SK-N-DZ (cell line): ENCODE measurements at places on chromosomes 4 and X.

GRCh38 chr4:120718979-120719566 lies 203.5 kb downstream of the PRDM5 start:
- DNase-seq = peak; percentile 47

DNA sequence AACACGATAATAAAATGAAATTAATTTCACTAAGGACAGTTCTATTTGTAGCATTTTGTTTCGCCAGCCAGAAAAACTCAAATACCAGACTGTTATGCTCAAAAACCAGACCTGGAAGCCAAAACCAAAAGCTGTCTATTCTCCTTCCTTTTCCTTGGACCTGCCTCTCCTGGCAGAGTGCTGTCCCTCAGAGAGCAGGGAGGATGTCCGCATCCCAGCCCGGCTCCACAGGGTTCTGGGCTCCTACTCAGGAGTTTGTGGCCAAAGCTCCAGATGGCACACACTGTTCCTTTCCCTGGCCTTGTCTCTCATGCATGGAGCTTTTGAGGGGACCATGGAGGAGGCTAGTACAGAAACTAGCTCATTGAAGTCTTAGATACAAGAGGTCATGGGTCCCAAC lies 41.9 kb upstream of the C1QTNF7 start:
- no peak for DNase-seq

DNA sequence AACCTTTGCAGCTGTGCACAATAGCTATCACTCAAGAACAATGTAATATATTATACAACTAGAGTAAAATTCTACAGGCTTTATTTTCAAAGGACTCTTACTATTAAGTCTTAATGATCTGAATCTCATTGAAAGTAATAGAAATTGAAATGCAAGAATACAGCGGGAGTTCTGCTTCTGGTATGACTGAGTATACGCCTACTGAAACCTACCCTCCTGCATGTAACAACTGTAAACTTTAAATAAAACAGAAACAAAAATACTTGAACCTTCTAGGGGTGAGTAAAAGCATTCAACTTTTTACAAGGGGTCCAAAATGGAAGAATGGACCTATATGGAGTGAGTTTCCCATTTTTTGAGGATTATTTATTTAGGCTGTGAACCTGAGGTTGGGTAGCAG lies 13.5 kb downstream of the DCHS2 start:
- DNase-seq = no peak

DNA sequence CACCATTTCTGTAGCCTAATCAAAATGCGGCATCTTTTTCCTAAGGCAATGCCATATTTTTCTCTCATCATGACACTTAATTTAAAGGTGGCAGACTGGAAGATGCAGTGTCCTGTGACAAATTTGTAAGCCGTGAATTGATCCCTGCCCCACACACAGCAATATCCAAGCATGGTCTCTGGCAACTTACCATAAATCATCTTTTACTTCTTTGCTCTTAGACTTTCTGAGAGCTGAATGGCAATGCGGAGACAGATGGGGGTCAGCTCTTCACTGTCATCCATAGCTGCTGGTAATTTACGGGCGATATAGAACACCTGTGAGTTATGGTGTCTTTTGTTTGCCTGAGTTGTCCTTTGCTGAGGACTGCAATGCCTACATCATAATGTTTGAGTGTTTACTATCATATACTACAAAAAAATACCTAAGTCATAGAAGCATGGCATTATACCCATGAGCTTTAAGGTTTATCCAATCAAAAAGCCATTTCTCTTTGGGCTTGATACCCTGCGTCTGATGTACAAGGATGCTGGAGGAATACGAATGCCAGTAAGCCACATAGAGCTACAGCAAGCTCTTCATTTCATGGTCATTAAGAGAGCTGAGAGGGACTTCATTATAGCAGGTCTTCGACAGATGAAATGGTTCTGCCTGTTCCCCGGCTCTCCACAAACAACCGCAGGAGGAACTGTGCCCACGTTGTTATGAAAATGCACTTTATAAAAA lies 148.1 kb downstream of the TRIML1 start:
- DNase-seq = no peak

- DNase-seq = peak; percentile 32
These were observed at the start of gene GABRB1 for GRCh38 chr4:47031011-47031678. Gene GABRB1, plus strand, starts transcription at chr4:47031567.

DNA sequence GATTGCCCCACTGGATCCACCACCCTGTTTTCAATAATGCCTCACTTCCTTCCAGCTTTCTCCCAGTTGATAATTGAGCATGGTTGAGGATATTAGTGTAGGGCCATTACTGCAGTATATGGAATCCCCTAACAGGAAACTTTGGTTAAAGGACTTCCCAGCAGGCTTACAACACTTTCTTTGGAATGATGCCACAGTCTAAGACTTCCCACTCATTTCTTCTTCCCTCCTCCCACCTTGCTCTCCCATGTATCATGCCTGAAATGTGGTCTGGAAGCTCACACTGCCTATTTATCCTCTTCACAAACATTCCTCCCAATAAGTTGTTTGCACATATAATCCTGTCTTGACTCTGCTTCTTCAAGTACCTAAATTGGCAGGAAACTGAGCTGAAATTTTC lies 863.3 kb downstream of the CENPC start:
- DNase-seq = no peak

DNA sequence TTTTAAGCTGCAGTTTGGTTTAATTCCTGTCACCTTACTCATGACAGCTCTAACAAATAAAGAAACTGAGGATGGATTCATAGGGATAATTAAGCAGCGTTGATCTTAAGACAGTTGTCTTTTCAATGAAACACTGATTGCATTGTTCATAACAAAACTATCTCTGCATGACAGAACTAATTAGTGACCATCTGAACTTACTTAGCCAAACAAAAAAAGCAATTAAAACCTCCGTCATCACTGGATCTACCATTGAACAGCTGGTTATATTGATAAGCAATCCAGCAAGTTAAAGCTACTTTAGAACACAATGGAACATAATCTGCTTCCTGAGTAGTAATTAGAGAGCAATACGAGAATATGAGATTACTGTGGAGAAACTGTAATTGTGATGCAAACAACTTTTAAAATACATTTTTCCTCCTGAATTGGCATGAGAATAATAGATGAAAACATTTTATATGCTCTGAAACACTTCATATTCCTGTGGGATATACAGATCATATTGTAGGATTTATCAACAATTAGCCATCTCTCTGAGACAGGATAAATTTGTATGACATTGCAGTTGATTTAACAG lies 2576.8 kb downstream of the PCDH7 start:
- DNase-seq = no peak

DNA sequence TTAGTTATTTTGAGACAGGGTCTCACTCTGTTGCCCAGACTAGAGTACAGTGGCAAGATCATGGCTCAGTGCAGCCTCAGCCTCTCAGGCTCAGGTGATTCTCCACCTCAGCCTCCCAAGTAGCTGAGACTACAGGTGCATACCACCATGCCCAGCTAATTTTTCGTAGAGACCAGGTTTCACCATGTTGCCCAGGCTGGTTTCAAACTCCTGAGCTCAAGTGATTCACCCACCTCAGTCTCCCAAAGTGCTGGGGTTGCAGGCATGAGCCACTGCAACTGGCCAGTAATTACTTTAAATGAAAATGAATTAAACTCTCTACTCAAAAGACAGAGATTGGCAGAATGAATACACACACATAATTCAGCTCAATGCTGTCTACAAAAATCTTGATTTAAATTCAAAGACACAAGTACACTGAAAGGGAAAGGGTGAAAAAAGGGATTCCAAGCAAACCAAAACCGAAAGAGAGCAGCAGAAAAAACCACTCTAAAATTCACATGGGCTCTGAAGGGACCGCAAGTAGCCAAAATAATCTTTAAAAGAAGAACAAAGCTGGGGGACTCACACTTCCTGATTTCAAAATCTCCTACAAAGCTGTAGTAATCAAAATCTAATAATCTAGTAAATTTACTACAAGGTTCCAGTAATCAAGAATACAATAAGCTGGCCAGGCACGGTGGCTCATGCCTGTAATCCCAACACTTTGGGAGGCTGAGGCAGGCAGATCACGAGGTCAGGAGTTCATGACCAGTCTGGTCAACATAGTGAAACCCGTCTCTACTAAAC lies 11.8 kb upstream of the SPON2 start:
- DNase-seq = no peak

DNA sequence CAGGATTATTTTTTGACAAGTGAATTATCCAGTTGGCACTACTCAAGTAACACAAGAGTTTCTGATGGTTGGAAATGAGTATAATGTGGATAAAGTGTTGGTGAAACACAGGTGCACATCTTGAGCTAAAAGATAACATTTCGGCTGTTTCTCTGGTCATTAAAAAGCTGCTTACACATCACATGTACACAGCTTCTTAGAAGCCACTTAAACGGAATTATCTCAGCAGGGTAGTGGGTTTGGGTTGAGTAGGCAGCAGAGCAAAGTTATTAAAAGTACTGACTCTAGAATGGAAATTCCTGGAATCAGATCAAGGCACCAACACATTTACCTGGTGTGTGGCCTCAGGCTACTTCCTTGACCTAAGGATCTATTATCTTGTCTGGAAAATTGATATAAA lies 55.4 kb upstream of the RASSF6 start:
- DNase-seq = no peak

- DNase-seq = no peak
These were observed 10.0 kb upstream of the APELA start for GRCh38 chr4:164866817-164867490.

GRCh38 chrX:9298221-9298620 lies 166.6 kb upstream of the TBL1X start:
- DNase-seq = no peak

- DNase-seq = no peak
These were observed 14.8 kb downstream of the IL13RA1 start for GRCh38 chrX:118742176-118742575.

GRCh38 chr4:58127680-58128079 lies 1017.5 kb upstream of the IGFBP7 start:
- no peak for DNase-seq

DNA sequence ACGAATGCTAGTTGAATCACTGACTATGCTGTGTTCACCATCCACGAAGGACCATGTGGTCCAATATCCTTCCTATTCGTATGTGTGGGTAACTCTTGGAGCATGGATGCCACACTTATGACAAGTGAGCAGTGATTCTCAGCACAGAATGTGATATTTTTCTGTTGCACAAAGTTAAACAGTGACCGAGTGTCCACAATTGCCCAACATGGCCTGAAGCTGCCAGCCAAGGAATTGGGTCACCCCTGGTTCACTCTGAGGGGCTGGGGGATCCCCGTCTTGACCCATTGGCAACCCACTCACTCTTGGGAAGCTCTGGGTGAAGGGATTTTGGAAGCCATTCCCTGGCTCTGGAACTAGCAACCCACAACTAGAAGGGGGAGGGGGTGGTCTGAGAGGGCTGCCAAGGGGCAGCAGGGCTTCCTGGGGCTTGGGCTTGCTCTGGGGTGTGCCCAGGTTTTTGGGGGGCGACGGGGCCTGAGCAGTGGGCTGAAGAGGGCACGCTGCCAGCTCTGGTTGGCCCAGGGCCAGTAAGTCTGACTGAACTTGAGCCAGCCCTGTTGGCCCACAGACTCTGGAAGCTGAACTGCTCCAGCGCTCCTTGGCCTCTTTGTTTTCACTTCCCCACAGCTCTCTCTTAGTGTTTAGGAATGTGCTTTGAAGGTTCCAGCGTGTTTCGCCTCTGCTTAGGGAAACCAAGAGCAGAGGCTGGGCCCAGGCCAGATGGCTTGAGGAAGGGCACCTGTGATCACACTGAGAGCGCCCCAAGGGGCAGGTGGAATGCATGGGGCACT lies 43.1 kb upstream of the BCOR start:
- no peak for DNase-seq
